ENCODE measurements at places on chromosomes 1 and 21.

DNA sequence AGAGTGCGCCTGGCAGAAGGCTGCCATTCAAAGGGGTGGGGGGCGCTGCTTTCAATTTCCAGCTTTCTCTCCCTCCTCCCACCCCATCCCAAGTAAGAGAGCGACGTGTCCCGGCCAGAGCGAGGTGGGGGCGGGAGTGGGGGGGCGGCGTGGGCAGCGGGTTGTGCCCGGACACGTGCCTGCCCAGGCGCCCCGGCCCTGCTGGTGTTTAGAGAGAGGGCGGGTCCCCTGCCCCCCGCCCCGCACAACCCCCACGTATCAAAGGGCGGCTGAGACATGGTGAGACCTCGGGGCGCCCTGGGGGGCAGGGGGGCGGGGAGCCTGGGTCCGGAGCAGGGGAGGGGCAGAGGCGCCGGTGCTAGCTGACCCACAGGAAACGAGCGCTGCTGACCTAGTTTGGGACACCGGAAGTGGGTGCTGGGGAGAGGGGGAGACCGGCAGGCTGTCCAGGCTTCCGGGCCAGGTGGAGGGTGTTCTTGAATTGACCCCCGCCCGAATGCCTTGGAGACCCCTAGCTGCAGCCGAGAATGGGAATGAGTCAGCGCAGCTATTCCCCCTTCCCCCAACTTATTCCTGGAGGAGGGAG is 1.3 kb downstream of the ZBTB7B start:
- DNase-seq, result no peak

- no peak for DNase-seq
Observed at GRCh38 chr1:4084896-4085295, 184.8 kb upstream of the C1orf174 start.

DNA sequence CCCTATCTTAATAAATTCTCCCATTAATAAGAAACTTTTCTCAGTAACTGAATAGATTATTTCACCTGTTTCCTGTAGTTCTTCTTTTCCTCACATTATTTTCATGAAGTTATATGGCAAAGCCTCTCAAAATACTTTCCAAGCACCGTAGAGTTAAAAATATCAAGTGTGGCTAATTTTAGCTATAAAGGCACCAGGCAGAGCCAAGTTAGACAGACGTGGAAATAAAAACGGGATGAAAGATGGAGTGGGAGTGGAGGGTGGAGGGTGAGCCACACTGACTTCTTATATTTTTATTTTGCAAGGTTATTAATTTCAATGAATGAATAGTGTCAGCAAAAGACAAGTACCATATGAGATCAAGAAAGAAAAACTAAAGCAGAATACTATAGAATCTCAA is 71.7 kb downstream of the ENAH start:
- no peak for DNase-seq

DNA sequence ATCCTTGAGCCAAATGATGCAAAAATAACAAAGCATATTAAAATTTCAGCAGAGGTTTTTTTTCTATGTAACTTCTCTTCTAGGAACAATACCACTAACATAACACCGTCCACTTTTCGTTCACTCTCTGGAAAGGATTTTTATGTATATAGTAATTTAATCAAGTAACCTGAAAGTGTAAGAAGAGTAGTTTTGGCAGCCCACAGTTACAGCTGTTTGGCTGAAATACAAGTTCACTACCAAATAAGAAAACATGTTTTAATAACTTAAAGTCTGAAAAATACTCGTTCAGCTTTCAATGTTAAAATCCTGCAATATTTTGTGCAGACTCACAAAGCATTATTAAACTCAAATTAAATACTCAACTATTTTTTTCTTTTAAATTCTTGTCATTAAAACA is 896.8 kb upstream of the ADGRL4 start:
- DNase-seq, result no peak

GRCh38 chr1:189141056-189141455 is 1336.6 kb downstream of the BRINP3 start:
- no peak for DNase-seq

DNA sequence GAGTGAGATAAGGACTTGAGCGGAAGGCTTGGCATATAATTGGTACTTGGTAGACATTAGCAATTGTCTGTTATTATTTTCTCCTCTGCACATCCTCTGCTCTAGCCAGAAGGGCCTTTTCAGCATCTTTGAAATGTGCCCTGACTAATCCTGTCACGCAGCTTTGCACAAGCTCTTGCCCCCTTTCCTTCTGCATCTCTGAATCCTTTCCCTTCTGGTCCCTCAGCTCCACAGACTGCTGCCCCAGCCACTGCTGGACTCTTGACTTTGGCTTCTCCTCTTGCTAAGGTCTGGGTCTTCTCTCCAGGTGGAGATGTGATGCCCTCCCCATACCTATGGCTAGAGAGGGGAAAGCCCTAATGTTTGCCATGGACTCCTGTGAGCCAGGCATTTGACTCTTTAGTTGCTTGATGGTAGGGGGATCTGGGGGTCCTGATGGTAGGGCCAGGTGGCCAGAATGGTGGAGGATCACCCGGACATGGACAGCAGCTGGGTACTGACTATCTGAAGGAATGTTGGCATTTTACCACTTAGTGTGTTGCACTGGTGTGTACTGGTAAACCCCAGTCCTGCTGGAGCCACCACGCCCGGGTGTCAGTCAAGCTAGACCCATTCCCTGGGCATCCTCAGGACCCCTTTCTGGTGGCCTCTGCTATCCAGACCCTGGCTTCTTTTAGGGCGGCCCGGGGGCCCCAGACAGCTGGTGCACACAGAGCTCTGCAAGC is 4.4 kb downstream of the HPCA start:
- no peak for DNase-seq

All from activated CD4-positive, alpha-beta T cell treated with anti-CD3 and anti-CD28 coated beads for 48 hours (primary cell).